Stimulated activated CD8-positive, alpha-beta memory T cell treated with anti-CD3 and anti-CD28 coated beads, Interleukin-7, amount 100 ng/mL, for 1 hour (primary cell): ENCODE measurements at places on chromosomes 5 and 9.

GRCh38 chr9:33952066-33952465 is 96.6 kb downstream of the UBAP2 start:
- no peak for DNase-seq

- no peak for DNase-seq
Observed at GRCh38 chr5:141051521-141051866, 320 bp downstream of the PCDHB1 start.

DNA sequence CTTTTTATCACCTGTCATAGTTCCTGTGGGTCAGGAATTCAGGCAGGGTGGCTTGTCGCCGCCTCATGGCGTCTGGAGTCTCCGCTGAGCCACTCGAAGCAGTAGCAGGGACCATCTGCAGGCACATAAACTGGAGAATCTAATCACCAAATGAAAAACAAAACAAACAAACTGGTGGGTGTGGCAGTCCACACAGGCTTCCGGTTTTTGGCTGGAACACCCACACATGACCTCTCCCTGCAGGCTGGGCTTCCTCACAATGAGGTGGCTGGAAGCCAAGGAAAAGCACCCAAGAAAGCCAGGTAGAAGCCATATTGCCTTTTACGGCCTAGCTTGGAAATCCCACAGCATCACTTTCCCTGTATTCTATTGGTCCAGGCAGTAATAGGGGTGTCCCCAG is 197.0 kb downstream of the SYK start:
- DNase-seq, result no peak

GRCh38 chr5:147805030-147805454 is 22.5 kb upstream of the JAKMIP2 start:
- DNase-seq, result peak; percentile 14

DNA sequence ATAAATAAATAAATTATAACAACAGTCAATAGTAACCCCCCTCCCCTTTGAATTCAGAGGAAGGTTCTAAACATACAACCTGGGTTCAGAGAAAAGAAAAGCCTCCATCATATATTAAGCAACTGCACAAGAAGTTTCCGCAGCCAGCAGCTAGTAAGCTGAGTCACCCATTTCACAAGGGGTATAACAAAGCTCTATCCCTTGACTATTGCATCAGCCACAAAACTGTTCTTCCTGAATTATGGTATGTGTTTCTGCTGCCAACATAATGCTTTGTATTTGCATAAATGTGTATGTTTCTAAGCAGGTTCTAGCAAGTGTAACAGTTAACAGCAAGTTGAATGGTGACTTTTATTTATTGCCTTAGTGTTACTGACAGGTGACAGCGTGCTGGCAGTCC is 6.8 kb upstream of the CEP120 start:
- DNase-seq, result no peak

DNA sequence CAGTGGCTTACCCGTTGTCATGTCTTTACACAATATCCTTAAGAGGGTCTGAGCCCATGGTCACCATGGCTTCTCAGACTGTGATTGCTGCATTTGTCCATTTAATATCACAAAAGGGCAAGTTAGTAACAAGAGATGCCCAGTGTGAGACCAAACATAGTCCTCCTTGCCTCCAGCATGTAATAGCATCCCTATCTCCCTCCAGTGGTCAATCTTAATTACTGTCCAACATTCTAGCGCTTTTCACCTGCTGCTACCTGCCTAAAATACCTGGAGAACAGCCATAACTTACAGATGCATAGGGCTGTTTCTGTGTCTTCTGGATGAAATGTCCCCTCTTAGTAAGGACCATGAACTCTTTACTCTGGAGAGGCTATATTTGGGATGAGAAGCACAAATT is 267.2 kb upstream of the DAB2 start:
- DNase-seq, result no peak

DNA sequence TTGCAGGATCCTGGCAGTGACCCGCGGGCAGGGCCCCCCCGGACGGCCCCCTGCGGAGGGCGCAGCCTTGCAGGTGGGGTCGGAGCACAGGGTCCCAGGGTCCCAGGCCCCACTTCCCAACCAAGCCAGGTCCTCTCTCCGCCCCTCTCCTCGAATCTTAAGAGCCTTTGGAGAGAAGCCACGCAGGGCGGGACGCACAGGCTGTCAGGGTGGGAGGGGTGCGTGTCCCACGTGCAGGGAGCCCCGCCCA is 18.4 kb upstream of the EGFL7 start:
- no peak for DNase-seq

GRCh38 chr5:68251386-68251785 is 35.8 kb downstream of the PIK3R1 start:
- DNase-seq, result peak; percentile 23
